CD4-positive, alpha-beta T cell (primary cell): ENCODE measurements at places on chromosomes 5 and 9. TPM values are rescaled to one million over a fixed set of nuclear protein-coding genes. Genes with fewer than 3 reads are reported as not detected.

GRCh38 chr9:119370816-119371215 lies 1.6 kb upstream of the BRINP1 start:
- H3K36me3 ChIP-seq = no peaks in the 10 kb centered on the region
- H3K4me1 ChIP-seq = no peaks in the 10 kb centered on the region
- no peak for DNase-seq
- H3K27ac ChIP-seq = no peak overlapping the region

GRCh38 chr9:92850898-92851297 lies 26.9 kb downstream of the ZNF484 start:
- DNase-seq = no peak
- no peak overlapping the region for H3K27ac ChIP-seq
- H3K4me1 ChIP-seq = peaks cover 3% of the 10 kb centered on the region
- H3K27me3 ChIP-seq = no peaks in the 10 kb centered on the region

GRCh38 chr5:73067213-73067612 lies 53.2 kb upstream of the TMEM171 start:
- no peak overlapping the region for H3K27ac ChIP-seq
- peaks cover 5% of the 10 kb centered on the region for H3K27me3 ChIP-seq
- H3K4me1 ChIP-seq = no peaks in the 10 kb centered on the region
- H3K4me3 ChIP-seq = no peak overlapping the region
- no peaks in the 10 kb centered on the region for H3K36me3 ChIP-seq

- no peaks in the 10 kb centered on the region for H3K4me1 ChIP-seq
- no peaks in the 10 kb centered on the region for H3K27me3 ChIP-seq
- H3K4me3 ChIP-seq = no peak overlapping the region
- no peak for DNase-seq
Observed at GRCh38 chr5:77101298-77101697, 14.2 kb upstream of the ZBED3 start.

- no peak overlapping the region for H3K4me3 ChIP-seq
- H3K36me3 ChIP-seq = no peaks in the 10 kb centered on the region
- H3K4me1 ChIP-seq = no peaks in the 10 kb centered on the region
- no peaks in the 10 kb centered on the region for H3K27me3 ChIP-seq
- H3K27ac ChIP-seq = no peak overlapping the region
- no peak for DNase-seq
Observed at GRCh38 chr9:31677877-31678276, 706.6 kb upstream of the ACO1 start.

- DNase-seq = no peak
- H3K4me1 ChIP-seq = peaks cover 3% of the 10 kb centered on the region
- H3K36me3 ChIP-seq = no peaks in the 10 kb centered on the region
- H3K27ac ChIP-seq = no peak overlapping the region
- no peak overlapping the region for H3K4me3 ChIP-seq
Observed at GRCh38 chr9:2872250-2872930, 28.5 kb upstream of the PUM3 start.

PAX5 gene
- total RNA-seq = 0.03 TPM

CD72 gene
- total RNA-seq = 3.6 TPM

- no peak overlapping the region for H3K4me3 ChIP-seq
- DNase-seq = no peak
- no peaks in the 10 kb centered on the region for H3K27me3 ChIP-seq
- H3K36me3 ChIP-seq = no peaks in the 10 kb centered on the region
Observed at GRCh38 chr9:85444243-85444642, 297.5 kb downstream of the AGTPBP1 start.

RASEF gene
- total RNA-seq = not detected

DNA sequence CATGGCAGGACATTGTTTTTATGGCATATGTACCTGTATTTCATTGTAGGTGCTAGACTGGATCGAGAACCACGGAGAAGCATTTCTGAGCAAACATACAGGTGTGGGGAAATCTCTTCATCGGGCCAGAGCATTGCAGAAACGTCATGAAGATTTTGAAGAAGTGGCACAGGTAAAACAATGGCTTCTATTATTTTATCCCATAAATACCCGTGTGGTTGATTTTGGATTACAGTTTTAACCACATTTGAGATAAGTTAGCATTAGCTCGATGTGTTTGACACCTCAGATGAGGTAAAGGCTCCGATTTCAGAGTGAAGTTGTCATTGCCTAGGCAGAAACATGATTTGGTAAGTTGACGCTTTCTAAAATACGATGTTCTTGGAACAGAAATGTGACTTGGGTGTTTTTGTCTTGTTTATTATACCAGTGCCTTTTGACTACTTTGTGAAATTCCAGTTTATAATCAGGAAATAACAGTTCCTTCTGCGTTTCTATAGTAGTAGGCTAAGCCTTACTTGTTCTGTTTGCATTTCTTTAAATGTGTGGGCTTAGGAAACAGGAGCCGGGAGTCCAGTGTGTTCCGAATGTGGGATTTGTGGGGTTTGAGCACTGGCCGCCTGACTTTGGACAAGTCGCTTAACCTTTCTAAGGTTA lies 187.7 kb downstream of the TRIO start:
- no peaks in the 10 kb centered on the region for H3K27me3 ChIP-seq
- H3K4me1 ChIP-seq = no peaks in the 10 kb centered on the region
- H3K36me3 ChIP-seq = no peaks in the 10 kb centered on the region

CARTPT gene
- total RNA-seq = not detected

CDH10 gene
- not detected for total RNA-seq

DNA sequence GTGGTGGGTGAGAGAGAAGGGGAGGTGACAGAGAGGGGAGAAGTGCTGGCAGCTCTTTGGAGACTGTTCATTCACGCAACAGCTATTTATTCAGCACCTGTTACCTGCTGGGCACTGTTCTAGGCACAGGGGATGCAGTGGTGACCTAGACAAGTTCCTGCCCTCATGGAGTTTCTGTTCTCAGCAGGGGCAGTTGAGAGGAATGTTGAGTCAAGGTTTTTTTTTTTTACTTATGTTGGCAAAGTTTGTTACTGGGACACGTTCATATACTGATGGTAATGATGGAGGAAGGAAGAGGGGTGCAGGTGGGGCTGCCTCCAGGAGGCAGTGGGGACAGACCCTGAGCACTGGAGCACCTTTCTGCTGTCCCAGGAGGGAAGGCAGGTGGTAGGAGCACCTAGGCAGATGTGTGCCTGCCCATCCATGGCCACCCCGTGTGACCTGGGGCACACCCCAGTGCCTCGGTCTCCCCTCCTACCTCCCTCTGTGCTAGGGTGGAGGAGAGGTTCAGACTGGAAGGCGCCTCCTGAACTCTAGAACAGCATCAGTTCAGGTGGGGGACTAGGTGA lies 49.4 kb upstream of the SLC25A51 start:
- H3K27ac ChIP-seq = no peak overlapping the region
- no peak for DNase-seq
- no peaks in the 10 kb centered on the region for H3K36me3 ChIP-seq
- H3K4me3 ChIP-seq = no peak overlapping the region

DNA sequence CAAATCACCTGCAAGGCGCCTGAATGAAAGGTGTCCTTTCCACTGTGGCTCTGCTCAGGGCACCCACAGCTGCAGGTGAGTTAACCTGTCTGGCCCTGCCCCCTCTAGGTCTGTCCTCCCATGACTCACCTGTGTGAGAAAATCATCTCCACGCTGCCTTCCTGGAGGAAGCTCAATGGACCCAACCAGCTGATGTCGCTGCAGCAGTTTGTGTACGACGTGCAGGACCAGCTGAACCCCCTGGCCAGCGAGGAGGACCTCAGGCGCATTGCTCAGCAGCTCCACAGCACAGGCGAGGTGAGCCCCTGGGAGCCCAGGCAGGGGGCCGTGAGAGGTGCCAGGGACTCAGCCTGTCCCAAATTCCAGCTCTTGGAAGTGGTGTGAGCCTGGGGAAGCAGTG lies 23.0 kb upstream of the CTSL start:
- no peaks in the 10 kb centered on the region for H3K36me3 ChIP-seq
- no peak overlapping the region for H3K4me3 ChIP-seq
- peaks cover 4% of the 10 kb centered on the region for H3K4me1 ChIP-seq
- H3K27ac ChIP-seq = no peak overlapping the region
- DNase-seq = no peak

GRCh38 chr9:73565833-73566465 lies 414.3 kb downstream of the ANXA1 start:
- no peak overlapping the region for H3K27ac ChIP-seq
- no peaks in the 10 kb centered on the region for H3K36me3 ChIP-seq
- no peak for DNase-seq
- H3K4me3 ChIP-seq = no peak overlapping the region
- no peaks in the 10 kb centered on the region for H3K27me3 ChIP-seq

- peaks cover 75% of the 10 kb centered on the region for H3K27me3 ChIP-seq
- no peak overlapping the region for H3K27ac ChIP-seq
- no peak overlapping the region for H3K4me3 ChIP-seq
- no peak for DNase-seq
- H3K4me1 ChIP-seq = peaks cover 2% of the 10 kb centered on the region
Observed at GRCh38 chr5:181059297-181060230, 19.5 kb downstream of the BTNL9 start.

- H3K27me3 ChIP-seq = no peaks in the 10 kb centered on the region
- H3K27ac ChIP-seq = no peak overlapping the region
- H3K4me1 ChIP-seq = no peaks in the 10 kb centered on the region
- H3K4me3 ChIP-seq = no peak overlapping the region
- DNase-seq = no peak
- peaks cover 11% of the 10 kb centered on the region for H3K36me3 ChIP-seq
Observed at GRCh38 chr5:80629281-80629680, 25.2 kb upstream of the MSH3 start.

TRMO gene
- total RNA-seq = 42.8 TPM

ABLIM3 gene
- not detected for total RNA-seq

GRCh38 chr5:160171666-160172065 lies 52.4 kb upstream of the PWWP2A start:
- no peaks in the 10 kb centered on the region for H3K36me3 ChIP-seq
- no peak for DNase-seq
- H3K4me3 ChIP-seq = no peak overlapping the region
- no peak overlapping the region for H3K27ac ChIP-seq
- no peaks in the 10 kb centered on the region for H3K4me1 ChIP-seq
- H3K27me3 ChIP-seq = peaks cover 10% of the 10 kb centered on the region

DNA sequence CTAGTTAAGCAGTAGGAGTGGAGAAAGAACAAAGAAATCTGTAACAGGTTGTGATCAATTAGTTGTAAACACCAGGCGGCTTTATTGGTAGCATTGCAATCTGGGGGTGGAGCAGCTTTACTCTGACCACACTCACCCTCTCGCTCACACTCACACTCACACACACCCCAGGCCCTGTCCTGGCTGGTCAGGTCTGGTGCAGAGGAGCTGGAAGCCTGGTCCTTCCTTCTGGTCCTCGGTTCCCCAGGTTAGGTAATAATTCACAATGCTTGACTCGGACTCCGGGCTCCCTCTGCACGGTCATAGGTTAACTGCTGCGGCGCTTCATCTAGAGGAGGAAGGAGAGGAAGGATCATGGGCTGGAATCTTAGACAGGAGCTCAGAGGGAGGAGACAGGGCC lies 1.6 kb downstream of the CCL19 start:
- H3K27me3 ChIP-seq = no peaks in the 10 kb centered on the region
- H3K4me1 ChIP-seq = no peaks in the 10 kb centered on the region
- no peak overlapping the region for H3K27ac ChIP-seq
- H3K4me3 ChIP-seq = no peak overlapping the region
- no peaks in the 10 kb centered on the region for H3K36me3 ChIP-seq

DNA sequence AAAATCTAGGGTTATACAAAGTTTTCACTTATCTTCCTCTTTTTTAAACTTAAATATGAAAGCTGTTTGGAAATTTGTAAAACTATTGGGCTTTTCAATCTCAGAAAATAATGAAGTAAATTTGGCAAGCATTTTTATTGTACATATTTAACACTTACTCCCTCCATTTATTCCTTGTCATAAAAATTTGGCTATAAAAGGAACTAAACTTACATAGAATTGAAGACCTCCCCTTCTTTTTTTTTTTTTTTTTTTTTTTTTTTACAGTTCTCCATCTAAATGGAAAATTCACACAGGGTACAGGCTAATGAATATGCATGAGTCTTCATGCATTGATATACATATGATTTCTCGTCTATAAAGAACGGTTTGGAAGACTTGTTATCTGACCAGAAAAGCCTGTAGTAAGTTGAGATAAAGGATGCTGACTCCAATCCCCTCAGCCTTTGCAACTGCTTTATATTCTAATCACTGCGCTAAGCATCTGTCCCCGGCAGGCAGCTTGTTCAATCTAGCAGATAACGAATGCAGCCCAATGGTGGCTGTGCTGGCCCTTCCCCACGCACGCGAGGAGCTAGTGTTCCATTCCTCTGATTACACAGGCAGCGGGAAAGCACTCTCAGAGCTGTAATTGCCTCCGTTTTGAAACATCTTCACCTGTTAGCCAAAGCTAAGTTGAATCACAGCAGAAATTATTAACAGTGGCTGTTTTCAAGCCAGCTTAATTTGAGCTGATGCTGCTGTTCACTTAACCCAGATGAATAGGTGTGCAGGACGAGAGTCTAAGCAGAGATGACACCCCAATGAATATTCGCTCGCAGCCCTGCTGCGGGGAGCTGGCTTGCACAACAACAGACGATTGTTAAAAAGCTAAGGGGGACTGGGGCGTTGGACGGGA lies 453.8 kb upstream of the ZNF608 start:
- H3K27me3 ChIP-seq = no peaks in the 10 kb centered on the region
- DNase-seq = no peak
- H3K4me1 ChIP-seq = no peaks in the 10 kb centered on the region
- no peak overlapping the region for H3K4me3 ChIP-seq

- no peak overlapping the region for H3K27ac ChIP-seq
- H3K4me3 ChIP-seq = no peak overlapping the region
- no peaks in the 10 kb centered on the region for H3K4me1 ChIP-seq
- no peaks in the 10 kb centered on the region for H3K36me3 ChIP-seq
- no peak for DNase-seq
- no peaks in the 10 kb centered on the region for H3K27me3 ChIP-seq
Observed at GRCh38 chr9:106025453-106025852, 331.1 kb downstream of the TMEM38B start.

OGN gene
- not detected for total RNA-seq

ELP1 gene
- 19.2 TPM for total RNA-seq
